Activated naive CD8-positive, alpha-beta T cell treated with anti-CD3 and anti-CD28 coated beads, Interleukin-2, amount 10 ng/mL, durations not matched to agents 7 days and 5 days (primary cell): ENCODE measurements at places on chromosomes 4 and X.

DNA sequence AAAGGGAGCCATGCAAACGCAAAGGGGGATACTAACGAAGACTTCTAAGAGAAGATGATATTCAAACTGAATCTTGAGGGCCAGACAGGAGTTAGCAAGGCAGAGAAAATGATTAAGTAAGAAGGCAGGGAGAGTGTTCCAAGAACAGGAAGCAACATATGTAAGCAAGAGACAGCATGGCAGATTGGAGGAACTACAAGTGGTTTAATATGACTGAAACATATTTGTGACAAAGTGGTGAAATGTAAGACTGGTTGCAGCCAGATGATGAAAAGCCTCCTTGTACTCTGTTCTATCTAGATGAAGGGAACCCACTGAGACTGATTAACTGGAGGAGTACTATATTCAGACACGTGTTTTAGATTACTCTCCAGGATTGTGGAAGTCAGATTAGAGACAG lies 116.6 kb upstream of the DIAPH2 start:
- no peak for DNase-seq

GRCh38 chrX:120731386-120731785 lies 101.5 kb upstream of the C1GALT1C1 start:
- no peak for DNase-seq

- DNase-seq, result no peak
Observed at GRCh38 chrX:50125480-50125879, 75.3 kb downstream of the AKAP4 start.

- no peak for DNase-seq
Observed at GRCh38 chr4:52595001-52595400, 64.1 kb downstream of the USP46 start.

GRCh38 chr4:22201256-22201655 lies 252.7 kb upstream of the KCNIP4 start:
- DNase-seq, result no peak

DNA sequence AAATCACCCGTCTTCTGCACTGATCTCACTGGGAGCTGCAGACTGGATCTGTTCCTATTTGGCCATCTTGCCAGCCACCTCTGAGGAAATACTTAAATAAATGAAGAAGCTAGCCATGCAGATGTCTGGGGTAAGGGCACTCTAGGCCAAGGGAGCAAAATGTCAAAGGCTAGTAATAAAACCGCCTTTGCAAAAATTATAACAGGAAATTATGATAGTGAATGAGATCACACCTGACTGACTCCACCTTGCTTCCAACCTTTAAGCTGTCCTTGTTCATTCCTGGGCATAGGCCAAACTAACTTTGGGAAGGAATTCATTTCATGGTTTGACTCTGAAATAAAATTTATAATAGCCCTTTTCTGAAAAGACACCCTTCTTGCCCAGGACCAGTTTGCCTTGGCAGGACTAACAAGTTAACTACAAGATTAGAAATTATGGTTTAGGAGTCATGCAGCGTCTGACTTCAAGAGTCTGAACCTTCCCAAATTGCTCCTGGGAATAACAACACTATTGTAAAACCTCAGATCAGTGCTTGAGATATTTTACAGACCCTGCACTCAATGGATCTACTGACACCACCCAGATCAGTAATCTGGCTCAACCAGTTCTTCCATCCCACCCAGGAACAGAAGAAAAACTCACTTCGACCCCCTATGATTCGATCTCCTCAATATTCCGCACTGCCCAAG lies 246.9 kb upstream of the HDX start:
- no peak for DNase-seq

DNA sequence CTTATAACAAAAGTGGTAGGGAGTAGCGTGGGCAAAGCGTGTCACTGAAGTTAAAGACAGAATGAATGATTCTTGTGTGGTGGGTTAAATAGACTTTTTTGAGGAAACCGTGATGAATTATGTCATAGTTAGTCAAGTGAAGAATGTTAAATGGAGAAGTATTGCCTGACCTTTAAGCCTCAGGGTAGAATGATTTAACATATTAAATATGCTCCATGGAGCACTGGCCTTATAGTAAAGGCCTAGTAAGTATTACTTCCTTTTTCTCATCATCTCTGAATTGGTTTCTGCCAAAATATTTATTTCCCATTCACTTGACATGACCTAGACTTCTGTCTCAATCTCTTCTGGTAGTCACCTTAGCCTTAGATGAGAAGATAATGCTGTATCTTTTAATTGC lies 23.7 kb downstream of the MAGEB1 start:
- DNase-seq, result no peak

DNA sequence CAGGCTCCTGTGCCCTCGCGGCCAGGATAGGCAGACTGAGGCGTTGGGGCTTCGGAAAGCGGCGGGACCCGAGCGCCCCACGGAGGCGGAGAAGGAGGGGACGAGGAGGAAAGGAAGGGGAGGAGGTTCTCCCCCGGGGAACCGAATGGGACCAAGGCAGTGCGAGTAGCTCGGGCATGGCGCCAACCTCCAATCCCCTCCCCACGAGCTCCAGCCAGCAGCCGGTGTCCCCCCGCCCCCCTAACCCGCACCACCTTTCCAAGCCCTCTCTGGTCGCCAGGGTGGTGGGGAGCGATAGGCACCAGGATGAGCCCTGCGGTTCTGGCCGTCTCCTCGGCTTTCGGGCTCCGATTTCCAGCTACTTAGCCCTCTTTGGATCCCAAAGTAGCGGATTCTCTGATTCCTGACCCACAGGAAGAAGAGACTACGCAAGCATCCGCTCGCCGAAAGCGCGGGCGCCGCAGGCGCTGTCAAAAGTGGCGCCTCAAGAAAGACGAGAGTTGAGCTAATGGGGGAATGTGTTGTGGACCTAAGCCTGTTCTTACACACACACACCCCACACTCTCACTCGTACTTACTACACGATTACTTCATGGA lies 15.2 kb upstream of the ZIC3 start:
- no peak for DNase-seq

DNA sequence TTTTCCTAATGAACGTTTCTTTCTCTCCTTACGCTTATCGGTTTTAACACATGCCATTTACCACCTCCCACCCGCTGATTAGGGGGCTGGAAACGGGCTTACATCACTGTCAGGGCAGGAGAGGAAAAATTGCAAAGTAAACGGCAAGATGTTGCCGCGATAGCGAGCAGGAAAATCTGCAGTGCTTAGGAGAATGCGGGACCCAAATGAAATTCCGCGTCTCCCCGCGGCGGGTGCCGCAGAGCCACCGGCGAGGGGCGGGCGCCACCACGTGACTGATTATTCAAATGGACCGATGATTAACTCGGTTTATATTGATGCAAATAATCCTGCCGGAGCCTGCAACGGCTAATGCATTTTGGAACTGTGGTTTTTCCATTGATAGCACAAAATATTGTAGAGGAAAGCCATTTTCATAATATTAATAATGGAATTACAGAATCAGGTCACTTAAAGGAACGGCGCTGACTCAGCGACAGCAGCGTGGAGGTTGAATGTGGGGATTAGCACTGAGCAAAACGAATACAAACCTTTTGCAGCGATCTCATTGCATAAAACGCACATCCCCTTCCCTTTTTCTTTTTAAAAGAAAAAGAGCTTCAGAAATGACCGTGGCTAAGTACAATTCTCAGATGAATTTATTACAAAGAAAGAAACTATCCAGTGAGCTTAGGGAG lies 224.2 kb downstream of the STIM2 start:
- no peak for DNase-seq

GRCh38 chr4:138859254-138859653 lies 156.3 kb upstream of the NOCT start:
- DNase-seq, result no peak

DNA sequence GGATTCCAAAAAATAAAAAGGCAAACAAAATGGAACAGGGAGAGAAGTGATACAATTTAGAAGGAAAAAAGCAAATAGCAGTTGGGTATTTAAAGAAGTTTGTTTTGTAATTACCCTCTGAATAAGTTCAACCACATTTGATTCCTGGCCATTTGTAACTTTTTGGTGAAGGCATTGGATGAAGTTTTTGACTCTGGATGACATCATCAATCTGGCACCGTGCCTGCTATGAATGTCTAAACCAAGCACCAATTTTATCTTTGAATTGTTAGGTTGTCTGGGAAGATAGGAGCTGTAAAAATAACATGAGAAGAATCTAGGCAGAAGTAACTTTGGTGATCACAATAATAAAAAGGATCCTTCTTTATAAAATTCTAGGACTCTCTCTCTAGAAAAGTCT lies 29.5 kb downstream of the TMPRSS11A start:
- DNase-seq, result no peak

- no peak for DNase-seq
Observed at GRCh38 chrX:133188631-133189030, 29.5 kb downstream of the TFDP3 start.

GRCh38 chrX:10636337-10636736 lies 16.0 kb upstream of the MID1 start:
- DNase-seq, result no peak

DNA sequence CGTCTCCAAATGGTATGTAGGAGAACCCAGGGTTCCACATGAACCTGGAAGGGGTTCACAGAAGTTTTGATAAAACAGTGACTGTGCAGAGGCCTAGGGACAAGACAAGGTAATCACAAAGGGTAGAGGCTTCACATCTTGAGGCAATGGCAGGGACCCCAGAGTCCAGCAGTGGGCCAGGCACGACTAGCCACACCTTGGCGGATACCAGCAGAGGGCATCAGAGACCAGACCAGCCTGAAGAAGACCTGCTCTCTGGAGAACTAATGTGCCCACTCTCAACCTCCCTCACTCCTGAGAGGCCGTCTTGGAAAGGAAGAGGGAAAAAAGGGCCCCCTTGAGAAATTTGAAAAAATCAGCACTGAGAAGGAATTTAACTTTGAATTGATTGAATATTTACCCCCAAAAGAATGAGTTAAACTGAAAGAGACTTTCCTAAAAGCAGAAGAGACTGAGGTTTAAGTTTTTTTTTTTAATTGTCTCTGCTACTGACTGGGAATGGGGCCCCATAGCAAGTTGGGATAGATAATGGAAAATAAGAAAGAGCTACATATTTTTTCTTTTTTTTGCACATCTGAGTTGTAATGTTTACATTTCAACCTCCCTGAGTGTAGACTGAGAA lies 243.8 kb upstream of the JADE1 start:
- no peak for DNase-seq

- DNase-seq, result peak; percentile 34
Observed at GRCh38 chr4:17577665-17578481, 875 bp downstream of the LAP3 start.

GRCh38 chrX:68830419-68831404 lies 1.9 kb downstream of the EFNB1 start:
- DNase-seq, result no peak

GRCh38 chrX:40108162-40108958 lies 10.6 kb upstream of the BCOR start:
- no peak for DNase-seq

DNA sequence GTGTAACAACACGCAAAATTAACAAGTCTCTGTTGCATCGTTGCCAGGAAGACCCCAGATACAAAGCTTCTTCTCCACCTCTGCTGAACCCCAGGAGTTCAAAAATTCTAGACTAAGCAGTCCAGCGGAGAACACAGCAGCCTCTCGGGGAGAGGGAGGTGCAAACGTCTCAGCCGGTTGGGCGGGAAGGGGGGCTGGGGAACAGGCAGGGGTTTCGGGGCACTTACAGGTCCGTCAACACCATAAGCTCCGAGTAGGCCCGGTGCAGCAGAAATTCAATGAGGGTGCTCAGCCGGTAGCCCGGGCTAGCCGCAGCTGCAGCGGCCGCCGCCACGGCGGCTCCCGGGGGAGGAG lies 394 bp downstream of the MED14 start:
- no peak for DNase-seq

GRCh38 chrX:50716706-50717105 lies 97.3 kb downstream of the SHROOM4 start:
- DNase-seq, result no peak

GRCh38 chrX:137574784-137575293 lies 8.9 kb downstream of the ZIC3 start:
- DNase-seq, result no peak

GRCh38 chrX:24335871-24336270 lies 22.0 kb upstream of the SUPT20HL2 start:
- no peak for DNase-seq

DNA sequence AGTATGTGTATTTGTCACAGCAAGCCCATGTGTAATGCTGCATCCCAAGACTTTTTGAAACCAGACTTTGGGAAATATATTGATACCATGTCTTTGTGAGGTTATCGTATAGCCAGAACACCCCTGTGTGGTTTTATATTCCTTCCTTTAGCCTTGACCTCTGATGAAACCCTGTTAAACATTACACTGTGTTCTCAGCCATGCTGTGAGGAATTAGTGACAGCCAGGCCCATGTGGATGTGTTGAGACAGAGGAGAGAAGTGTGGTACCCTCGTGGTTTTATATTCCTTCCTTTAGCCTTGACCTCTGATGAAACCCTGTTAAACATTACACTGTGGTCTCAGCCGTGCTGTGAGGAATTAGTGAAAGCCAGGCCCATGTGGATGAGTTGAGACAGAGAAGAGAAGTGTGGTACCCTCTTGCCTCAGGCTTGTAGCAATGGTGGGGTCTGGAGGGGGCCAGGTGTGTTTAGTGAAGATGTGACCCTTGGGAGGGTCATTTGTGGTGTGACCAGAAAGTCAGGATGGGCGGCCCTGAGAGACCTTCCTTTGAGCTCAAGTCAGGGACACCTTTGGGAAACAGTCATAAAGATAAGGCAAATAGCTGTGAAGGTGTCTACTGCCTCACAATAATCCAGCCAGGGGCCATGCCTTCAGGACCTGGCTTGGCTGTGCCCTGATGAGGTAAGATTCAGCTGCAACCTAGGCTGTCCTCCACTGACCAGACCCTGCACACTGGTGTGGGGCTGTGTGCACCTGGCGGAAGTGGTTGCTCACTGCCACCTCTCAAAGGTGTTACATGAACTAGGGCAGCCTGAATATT lies 110.0 kb downstream of the IRF2 start:
- DNase-seq, result no peak

GRCh38 chr4:146381263-146381872 lies 140.4 kb downstream of the SLC10A7 start:
- DNase-seq, result no peak

DNA sequence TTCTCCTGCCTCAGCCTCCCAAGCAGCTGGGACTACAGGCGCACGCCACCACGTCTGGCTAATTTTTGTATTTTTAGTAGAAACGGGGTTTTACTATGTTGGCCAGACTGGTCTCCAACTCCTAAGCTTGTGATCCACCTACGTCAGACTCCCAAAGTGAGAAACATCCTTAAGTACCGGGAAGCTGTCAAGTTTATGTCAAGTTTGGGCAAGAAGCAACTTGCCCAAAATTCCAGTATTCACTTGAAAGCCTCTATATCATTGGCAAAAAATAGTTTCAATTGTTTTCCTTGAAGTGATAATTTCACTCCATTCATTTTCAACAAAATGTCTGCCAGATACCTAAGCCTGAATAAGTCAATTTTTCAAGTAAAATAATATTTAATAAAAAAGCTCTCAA lies 370.0 kb downstream of the FBXO8 start:
- DNase-seq, result no peak

DNA sequence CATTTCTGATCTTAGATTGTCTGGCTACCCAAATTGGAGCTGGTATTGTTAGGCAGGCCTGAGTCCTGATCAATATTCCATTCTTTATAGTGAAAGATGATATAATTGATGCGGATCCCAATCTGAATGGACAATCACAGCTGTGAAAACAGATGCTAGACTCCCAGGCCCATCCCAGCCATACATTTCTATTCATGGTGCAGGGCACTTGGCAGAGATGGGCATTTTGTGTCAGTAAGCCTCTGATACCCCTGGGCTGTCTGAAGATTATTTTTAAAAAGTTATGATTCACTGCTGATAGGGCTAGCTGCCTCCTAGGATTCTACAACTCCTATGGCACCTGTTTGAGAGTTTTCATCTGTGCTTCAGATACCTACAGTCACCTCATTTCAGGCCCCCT lies 61.2 kb upstream of the TSPAN7 start:
- no peak for DNase-seq
